Endothelial cell of umbilical vein (primary cell): ENCODE measurements at places on chromosomes 6 and 20. TPM values are rescaled to one million over a fixed set of nuclear protein-coding genes. Genes with fewer than 3 reads are reported as not detected.

Gene ADGRG6
- 154 and 166 TPM in 2 replicates for polyA plus RNA-seq

Gene TCP11
- polyA plus RNA-seq = 0.18 TPM in 2 replicates

Gene RBM24
- polyA plus RNA-seq = 6.6 and 12.1 TPM in 2 replicates

Gene HLA-DRB5
- not detected in 2 replicates for polyA plus RNA-seq

Gene FOXQ1
- not detected in 2 replicates for polyA plus RNA-seq

Gene NNAT
- polyA plus RNA-seq = 32.9 and 37.7 TPM in 2 replicates

Gene MUCL3
- polyA plus RNA-seq = not detected in 2 replicates

Gene SAMD5
- polyA plus RNA-seq = 0.46 and 0.75 TPM in 2 replicates

Gene MCHR2
- polyA plus RNA-seq = not detected in 2 replicates

Gene LTA
- 0.08 TPM in 1 of 2 replicates, not detected in the other for polyA plus RNA-seq

Gene PKIB
- polyA plus RNA-seq = not detected in 2 replicates

Gene BMP6
- polyA plus RNA-seq = 276 and 285 TPM in 2 replicates

Gene HLA-DQA1
- not detected in 2 replicates for polyA plus RNA-seq

Gene SYNDIG1
- polyA plus RNA-seq = not detected in 2 replicates

Gene POM121L2
- polyA plus RNA-seq = not detected in 2 replicates

Gene ENPP4
- polyA plus RNA-seq = 1.4 and 1.5 TPM in 2 replicates

Gene TNFAIP3
- polyA plus RNA-seq = 3.5 and 4.0 TPM in 2 replicates

Gene C6orf58
- not detected in 2 replicates for polyA plus RNA-seq

Gene PRPH2
- 0.32 and 0.46 TPM in 2 replicates for polyA plus RNA-seq

Gene YWHAB
- polyA plus RNA-seq = 45.9 and 65.9 TPM in 2 replicates

Gene GGTLC1
- not detected in 2 replicates for polyA plus RNA-seq

Gene PEX7
- 4.5 and 5.7 TPM in 2 replicates for polyA plus RNA-seq

Gene KCNK17
- polyA plus RNA-seq = not detected in 2 replicates

Gene PDE7B
- polyA plus RNA-seq = 20.6 and 21.1 TPM in 2 replicates

Gene BPIFA1
- not detected in 2 replicates for polyA plus RNA-seq

Gene BTNL2
- not detected in 2 replicates for polyA plus RNA-seq

Gene AKAP12
- polyA plus RNA-seq = 36.4 and 46.9 TPM in 2 replicates

Gene PARD6B
- polyA plus RNA-seq = 0.03 TPM in 1 of 2 replicates, not detected in the other

Gene ABHD16B
- polyA plus RNA-seq = not detected in 2 replicates

Gene TFAP2A
- 0.06 and 0.11 TPM in 2 replicates for polyA plus RNA-seq

Gene FILIP1
- polyA plus RNA-seq = 2.8 and 2.9 TPM in 2 replicates

Gene ULBP3
- 5.2 and 7.1 TPM in 2 replicates for polyA plus RNA-seq

Gene ZSWIM3
- polyA plus RNA-seq = 3.8 and 4.5 TPM in 2 replicates

Gene ATP5F1E
- polyA plus RNA-seq = 20.2 and 29.0 TPM in 2 replicates

Gene FERMT1
- polyA plus RNA-seq = 0.11 TPM in 2 replicates

Gene CCNC
- polyA plus RNA-seq = 13.0 and 18.2 TPM in 2 replicates

Gene ZSCAN16
- 3.7 and 4.9 TPM in 2 replicates for polyA plus RNA-seq

Gene MAFB
- polyA plus RNA-seq = 3.4 and 4.0 TPM in 2 replicates

Gene CTAGE9
- polyA plus RNA-seq = not detected in 2 replicates

Gene PROCR
- 376 and 414 TPM in 2 replicates for polyA plus RNA-seq

Gene TRIM31
- not detected in 2 replicates for polyA plus RNA-seq

Gene LIN28B
- polyA plus RNA-seq = not detected in 2 replicates

Gene HRH3
- not detected in 2 replicates for polyA plus RNA-seq

Gene RIN2
- 18.0 and 22.6 TPM in 2 replicates for polyA plus RNA-seq

Gene CLPSL1
- not detected in 2 replicates for polyA plus RNA-seq
